ENCODE measurements at places on chromosomes 5 and 9. TPM values are rescaled to one million over a fixed set of nuclear protein-coding genes. Genes with fewer than 3 reads are reported as not detected.
A peak's percentile ranks its signal among the peaks of the same experiment; 100 is the strongest.

GNE gene
- total RNA-seq, result 20.2 TPM

FOXD4L4 gene
- total RNA-seq, result 0.53 TPM

NR6A1 gene
- 13.0 TPM for total RNA-seq

PCDHA1 gene
- not detected for total RNA-seq

CER1 gene
- not detected for total RNA-seq

GRCh38 chr5:124477577-124477976, 268.9 kb downstream of the ZNF608 start:
- DNase-seq, result no peak
- H3K27me3 ChIP-seq, result no peaks in the 10 kb centered on the region
- H3K4me3 ChIP-seq, result no peak overlapping the region
- H3K36me3 ChIP-seq, result no peaks in the 10 kb centered on the region

DNA sequence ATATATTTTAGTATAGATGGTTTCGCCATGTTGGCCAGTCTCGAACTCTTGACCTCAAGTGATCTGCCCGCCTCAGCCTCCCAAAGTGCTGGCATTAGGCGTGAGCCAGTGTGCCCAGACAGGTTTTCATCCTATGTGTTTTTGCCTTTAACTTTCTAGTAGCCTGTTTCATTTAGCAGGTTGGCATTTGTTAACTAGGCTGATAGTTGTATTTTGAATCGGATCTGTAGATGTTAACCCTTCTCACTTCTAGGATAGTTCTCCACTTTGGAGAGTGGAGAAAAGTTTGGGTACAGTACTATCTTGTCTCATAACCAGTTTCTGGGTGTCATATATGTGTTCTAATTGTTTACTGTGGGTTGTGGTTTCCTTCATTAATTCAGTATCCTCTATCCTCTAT, 7.3 kb upstream of the FGF18 start:
- H3K36me3 ChIP-seq, result peaks cover 52% of the 10 kb centered on the region
- no peak overlapping the region for H3K27ac ChIP-seq
- H3K4me3 ChIP-seq, result no peak overlapping the region
- peaks cover 12% of the 10 kb centered on the region for H3K4me1 ChIP-seq
- DNase-seq, result no peak

- no peaks in the 10 kb centered on the region for H3K4me1 ChIP-seq
- no peaks in the 10 kb centered on the region for H3K36me3 ChIP-seq
- no peak overlapping the region for H3K27ac ChIP-seq
Observed at GRCh38 chr9:35415402-35416097, 74.4 kb upstream of the RUSC2 start.

- H3K4me1 ChIP-seq, result no peaks in the 10 kb centered on the region
- peaks cover 77% of the 10 kb centered on the region for H3K36me3 ChIP-seq
- no peaks in the 10 kb centered on the region for H3K27me3 ChIP-seq
Observed at GRCh38 chr5:6616632-6617031, 16.2 kb downstream of the NSUN2 start.

DNA sequence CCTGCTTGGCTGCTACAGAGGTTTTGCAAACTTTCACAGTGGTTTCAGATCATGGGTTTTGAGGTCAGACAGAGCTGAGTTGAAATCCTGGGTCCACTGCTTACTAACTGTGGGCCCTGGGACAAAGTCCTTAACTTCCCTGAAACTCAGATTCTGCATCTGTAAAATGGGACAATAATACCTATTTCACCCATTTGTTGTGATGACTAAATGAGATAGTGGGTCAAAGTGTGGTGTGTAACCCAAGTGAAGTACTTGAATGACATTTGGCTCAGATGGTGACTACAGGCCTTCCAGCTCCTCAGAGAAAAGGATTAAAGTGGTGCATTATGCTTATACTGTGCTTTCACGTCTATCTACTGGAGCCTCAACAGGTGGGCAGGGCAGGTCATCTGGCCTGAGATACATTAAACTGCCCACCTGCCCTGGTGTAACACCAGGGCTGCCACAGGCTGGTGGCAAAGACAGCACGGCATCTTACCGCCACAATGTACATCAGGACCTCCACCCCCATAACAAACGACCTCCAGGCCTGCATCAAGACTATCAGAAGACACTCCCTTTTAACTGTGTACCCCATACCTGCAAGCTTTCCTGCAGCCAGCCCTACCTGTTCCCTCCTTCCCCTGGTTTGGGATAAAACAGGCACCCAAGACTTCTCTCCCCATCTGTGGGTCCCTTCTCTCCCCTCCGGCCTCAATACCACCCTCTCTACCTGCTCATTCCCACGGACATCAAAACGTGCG, 846 bp upstream of the TRAF1 start:
- no peaks in the 10 kb centered on the region for H3K27me3 ChIP-seq
- no peak overlapping the region for H3K27ac ChIP-seq
- H3K36me3 ChIP-seq, result no peaks in the 10 kb centered on the region
- peaks cover 11% of the 10 kb centered on the region for H3K4me1 ChIP-seq
- no peak for DNase-seq
- H3K4me3 ChIP-seq, result no peak overlapping the region

DNA sequence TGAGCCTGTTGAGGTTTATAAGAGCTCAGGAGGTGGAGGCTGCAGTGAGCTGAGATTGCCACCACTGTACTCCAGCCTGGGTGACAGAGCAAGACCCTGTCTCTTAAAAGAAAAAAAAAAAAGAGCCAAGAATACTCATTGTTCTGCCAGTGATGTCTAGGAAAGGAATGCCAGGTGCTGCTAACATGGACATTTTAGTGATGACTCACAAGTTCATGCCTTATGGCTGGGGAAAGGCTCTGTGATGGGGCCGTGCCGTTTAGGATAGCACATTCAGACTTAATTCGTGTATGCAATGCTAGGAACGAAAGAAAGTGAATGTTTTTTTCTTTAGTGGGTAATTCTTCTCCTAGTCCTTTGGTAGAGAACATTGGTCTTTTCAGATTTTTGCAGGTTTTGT, 134.2 kb downstream of the ARHGAP26 start:
- 0 out of 2 replicates have a peak overlapping the region, but pooled peaks have one; percentile 26 for H3K4me3 ChIP-seq
- peaks cover 33% of the 10 kb centered on the region for H3K4me1 ChIP-seq
- peaks cover 3% of the 10 kb centered on the region for H3K36me3 ChIP-seq
- H3K27me3 ChIP-seq, result no peaks in the 10 kb centered on the region
- H3K27ac ChIP-seq, result 0 out of 2 replicates have a peak overlapping the region, but pooled peaks have one; percentile 43

GRCh38 chr5:114412510-114413171, 50.8 kb downstream of the KCNN2 start:
- peak; percentile 70 for DNase-seq
- H3K4me1 ChIP-seq, result no peaks in the 10 kb centered on the region
- H3K27ac ChIP-seq, result no peak overlapping the region
- no peaks in the 10 kb centered on the region for H3K36me3 ChIP-seq
- H3K4me3 ChIP-seq, result no peak overlapping the region
- peaks cover 3% of the 10 kb centered on the region for H3K27me3 ChIP-seq

- DNase-seq, result no peak
- peaks cover 11% of the 10 kb centered on the region for H3K4me1 ChIP-seq
- no peak overlapping the region for H3K27ac ChIP-seq
- no peaks in the 10 kb centered on the region for H3K27me3 ChIP-seq
Observed at GRCh38 chr5:167644619-167645018, 646.8 kb upstream of the WWC1 start.

- DNase-seq, result no peak
- H3K36me3 ChIP-seq, result no peaks in the 10 kb centered on the region
- H3K27me3 ChIP-seq, result no peaks in the 10 kb centered on the region
- H3K27ac ChIP-seq, result no peak overlapping the region
Observed at GRCh38 chr9:98627296-98627695, 81.4 kb downstream of the GABBR2 start.

DNA sequence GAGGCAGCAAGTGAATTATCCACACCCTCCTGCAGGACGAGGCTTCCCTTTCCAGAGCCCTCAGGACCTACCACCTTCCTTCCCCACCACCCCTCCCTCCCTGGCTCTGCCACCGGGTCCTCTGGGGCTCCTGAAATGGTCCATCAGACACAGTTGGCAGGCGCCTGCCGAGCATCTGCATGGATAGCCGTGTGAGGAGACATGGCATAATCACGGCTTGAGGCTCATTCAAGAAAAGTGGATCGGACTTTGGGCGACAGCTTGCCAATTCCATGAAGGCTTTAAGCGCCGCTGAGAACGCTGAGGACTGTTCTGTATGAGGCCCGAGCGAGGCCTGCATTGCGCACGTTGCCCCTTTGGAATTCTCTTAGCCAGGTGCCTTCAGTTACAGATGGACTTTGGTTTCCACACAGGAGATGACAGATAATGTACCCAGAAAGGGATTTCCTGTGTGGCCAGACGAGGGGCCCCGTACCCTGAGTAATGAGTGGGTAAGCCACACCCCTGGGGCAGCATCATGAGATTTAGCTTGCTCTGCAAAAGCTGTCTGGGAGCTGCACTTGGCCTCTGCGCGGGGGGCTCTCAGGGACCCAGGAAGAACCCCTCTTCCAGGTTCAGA, 179.8 kb downstream of the OLFM1 start:
- no peak overlapping the region for H3K27ac ChIP-seq
- no peak overlapping the region for H3K4me3 ChIP-seq
- DNase-seq, result no peak
- H3K36me3 ChIP-seq, result no peaks in the 10 kb centered on the region

GRCh38 chr5:36647046-36647445, 40.6 kb downstream of the SLC1A3 start:
- peaks cover 21% of the 10 kb centered on the region for H3K36me3 ChIP-seq
- no peaks in the 10 kb centered on the region for H3K27me3 ChIP-seq
- no peak overlapping the region for H3K4me3 ChIP-seq
- H3K4me1 ChIP-seq, result no peaks in the 10 kb centered on the region

- H3K27me3 ChIP-seq, result peaks cover 78% of the 10 kb centered on the region
- H3K36me3 ChIP-seq, result no peaks in the 10 kb centered on the region
- no peaks in the 10 kb centered on the region for H3K4me1 ChIP-seq
- no peak overlapping the region for H3K4me3 ChIP-seq
- no peak for DNase-seq
- no peak overlapping the region for H3K27ac ChIP-seq
Observed at GRCh38 chr9:93904649-93905472, 50.3 kb downstream of the BARX1 start.

- no peak for DNase-seq
- no peaks in the 10 kb centered on the region for H3K4me1 ChIP-seq
- H3K27ac ChIP-seq, result no peak overlapping the region
- peaks cover 72% of the 10 kb centered on the region for H3K27me3 ChIP-seq
- no peaks in the 10 kb centered on the region for H3K36me3 ChIP-seq
Observed at GRCh38 chr9:89916001-89916597, 311.3 kb downstream of the GADD45G start.

DNA sequence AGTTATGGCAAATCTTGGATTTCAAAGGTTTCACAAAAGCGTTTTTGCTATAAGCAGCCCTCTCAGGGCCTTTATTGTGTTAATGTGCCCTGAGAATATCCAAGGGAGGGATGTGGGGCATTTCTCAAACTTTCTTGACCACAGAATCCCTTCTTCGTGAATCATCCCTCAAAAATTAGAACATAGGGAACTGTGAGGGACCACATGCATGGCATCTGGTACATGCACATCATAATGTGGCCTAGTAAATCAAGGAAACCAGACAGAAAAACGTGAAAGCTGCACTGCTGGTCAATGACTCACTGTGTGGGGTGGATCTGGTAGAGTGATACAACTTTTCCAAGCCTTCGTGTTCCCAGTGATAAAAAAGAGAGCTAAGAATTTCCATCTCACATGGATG, 22.4 kb downstream of the DDX31 start:
- DNase-seq, result no peak
- no peak overlapping the region for H3K4me3 ChIP-seq
- H3K27me3 ChIP-seq, result no peaks in the 10 kb centered on the region
- peaks cover 48% of the 10 kb centered on the region for H3K36me3 ChIP-seq
- no peak overlapping the region for H3K27ac ChIP-seq
- H3K4me1 ChIP-seq, result 0 out of 2 replicates have a peak, but pooled peaks cover 5% of the 10 kb centered on the region

- H3K4me1 ChIP-seq, result peaks cover 16% of the 10 kb centered on the region
- no peaks in the 10 kb centered on the region for H3K36me3 ChIP-seq
- no peak for DNase-seq
- H3K27ac ChIP-seq, result no peak overlapping the region
- H3K4me3 ChIP-seq, result no peak overlapping the region
Observed at GRCh38 chr5:35773967-35774366, 82.7 kb upstream of the IL7R start.
